AG20443 (cell line): ENCODE measurements at places on chromosomes 2 and 18.

GRCh38 chr2:204274429-204274828 is 270.8 kb upstream of the PARD3B start:
- DNase-seq = no peak

DNA sequence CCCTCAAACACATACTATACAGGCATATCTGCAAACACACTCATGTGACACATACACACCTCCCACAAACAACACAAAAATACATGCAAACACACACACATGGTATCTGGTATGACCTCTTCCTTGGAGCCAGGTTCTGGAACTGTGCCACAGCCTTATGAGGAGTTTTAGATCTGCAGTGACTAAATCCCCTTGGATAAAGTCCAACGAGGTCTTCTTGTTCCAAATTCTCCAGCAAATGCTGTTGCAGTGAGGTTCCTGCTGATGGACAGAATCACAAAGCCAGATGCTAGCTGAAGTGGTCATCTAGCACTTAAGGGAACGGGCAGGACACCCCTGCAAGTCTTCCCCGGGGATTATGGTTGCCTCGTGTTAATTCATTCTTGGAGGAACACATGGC is 54.5 kb upstream of the DAPL1 start:
- no peak for DNase-seq

- no peak for DNase-seq
These were observed 154.8 kb downstream of the RNF152 start for GRCh38 chr18:61738042-61738441.

GRCh38 chr18:33830213-33830612 is 252.2 kb downstream of the ASXL3 start:
- DNase-seq = no peak

DNA sequence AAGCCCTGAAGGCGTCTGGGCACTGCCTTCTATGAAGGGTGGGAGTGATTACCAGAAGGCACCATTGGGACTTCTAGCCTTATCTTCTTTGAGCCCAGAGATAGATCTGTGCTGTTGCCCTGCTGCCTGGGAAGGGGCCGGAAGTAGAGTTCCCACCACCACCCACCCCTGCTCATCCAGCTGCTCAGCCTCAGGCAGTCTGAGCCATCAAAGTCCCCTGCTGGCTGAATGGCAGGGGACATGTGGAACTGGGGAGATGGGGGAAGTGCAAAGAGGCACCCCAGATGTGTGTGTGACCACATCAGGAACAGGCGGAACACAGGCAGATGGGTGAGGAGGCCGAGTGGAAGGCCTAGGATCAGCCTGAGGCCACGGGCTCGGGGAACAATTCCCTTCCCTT is 3.3 kb upstream of the WNT10A start:
- no peak for DNase-seq

DNA sequence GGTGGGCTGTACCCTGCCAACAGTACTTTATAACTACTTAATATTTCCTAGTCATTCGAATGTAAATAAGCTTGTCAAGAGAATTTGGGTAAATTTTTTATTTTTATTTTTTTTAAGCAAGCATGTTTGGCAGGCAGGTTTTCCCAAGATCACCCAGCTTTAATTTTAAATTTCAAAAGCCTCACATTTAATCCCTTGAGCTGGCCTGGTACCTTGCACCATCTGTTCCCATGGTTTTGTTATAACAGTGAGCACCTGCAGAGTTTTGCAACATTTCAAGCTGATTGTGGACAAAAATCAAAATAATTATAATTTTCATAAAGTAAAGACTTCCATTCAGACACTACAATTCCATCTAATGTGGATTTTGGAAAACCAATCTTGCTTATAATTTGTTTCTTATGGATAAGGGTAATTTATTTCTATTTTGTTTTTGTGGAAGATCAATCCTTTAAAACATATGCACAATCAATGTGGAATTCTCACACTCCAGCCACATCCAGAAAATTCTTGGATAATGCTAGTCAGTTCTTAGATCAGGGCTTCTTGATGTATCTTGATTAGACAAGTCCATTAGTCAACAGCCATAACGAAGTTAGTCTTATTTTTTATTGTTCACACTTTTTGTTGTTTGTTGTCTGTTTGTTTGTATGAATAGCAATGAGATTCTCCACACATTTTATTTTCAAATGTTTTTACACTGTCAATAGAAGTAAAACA is 689.3 kb downstream of the NR4A2 start:
- no peak for DNase-seq

GRCh38 chr2:80326861-80327260 is 22.3 kb upstream of the LRRTM1 start:
- DNase-seq = no peak

DNA sequence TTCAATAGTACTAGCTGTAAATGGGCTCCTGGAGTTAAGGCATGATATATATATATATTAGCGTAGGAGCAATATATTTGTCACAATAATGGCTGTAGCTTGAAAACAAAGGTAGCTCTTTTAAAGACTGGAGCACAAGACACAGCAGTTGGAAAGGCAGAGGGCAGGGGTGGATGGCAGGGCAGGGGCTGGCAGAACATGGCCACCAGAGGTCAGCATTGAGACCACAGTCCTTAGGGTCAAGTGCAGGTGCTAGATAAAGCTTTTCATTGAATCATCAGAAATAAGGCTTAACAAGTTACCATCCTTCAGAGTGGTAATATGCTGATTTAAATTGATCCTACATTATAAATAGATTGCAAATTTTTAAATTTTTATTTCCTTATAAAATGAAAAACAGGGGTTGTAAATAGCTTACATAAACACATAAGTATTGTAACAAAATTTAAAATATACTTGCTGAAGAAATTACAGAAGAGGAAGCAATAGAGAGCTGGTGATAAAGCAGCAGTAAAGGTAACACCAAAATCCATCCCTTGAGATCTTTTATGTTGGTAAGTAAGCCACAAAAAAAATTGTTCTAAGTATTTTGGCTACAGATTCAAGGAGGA is 161.2 kb upstream of the PIEZO2 start:
- DNase-seq = peak; percentile 60

- no peak for DNase-seq
These were observed 79.5 kb upstream of the KLF7 start for GRCh38 chr2:207244971-207245925.

- DNase-seq = peak; percentile 73
These were observed 883 bp downstream of the SMCHD1 start for GRCh38 chr18:2656237-2656980.

GRCh38 chr18:37481072-37481471 is 84.5 kb downstream of the CELF4 start:
- no peak for DNase-seq

DNA sequence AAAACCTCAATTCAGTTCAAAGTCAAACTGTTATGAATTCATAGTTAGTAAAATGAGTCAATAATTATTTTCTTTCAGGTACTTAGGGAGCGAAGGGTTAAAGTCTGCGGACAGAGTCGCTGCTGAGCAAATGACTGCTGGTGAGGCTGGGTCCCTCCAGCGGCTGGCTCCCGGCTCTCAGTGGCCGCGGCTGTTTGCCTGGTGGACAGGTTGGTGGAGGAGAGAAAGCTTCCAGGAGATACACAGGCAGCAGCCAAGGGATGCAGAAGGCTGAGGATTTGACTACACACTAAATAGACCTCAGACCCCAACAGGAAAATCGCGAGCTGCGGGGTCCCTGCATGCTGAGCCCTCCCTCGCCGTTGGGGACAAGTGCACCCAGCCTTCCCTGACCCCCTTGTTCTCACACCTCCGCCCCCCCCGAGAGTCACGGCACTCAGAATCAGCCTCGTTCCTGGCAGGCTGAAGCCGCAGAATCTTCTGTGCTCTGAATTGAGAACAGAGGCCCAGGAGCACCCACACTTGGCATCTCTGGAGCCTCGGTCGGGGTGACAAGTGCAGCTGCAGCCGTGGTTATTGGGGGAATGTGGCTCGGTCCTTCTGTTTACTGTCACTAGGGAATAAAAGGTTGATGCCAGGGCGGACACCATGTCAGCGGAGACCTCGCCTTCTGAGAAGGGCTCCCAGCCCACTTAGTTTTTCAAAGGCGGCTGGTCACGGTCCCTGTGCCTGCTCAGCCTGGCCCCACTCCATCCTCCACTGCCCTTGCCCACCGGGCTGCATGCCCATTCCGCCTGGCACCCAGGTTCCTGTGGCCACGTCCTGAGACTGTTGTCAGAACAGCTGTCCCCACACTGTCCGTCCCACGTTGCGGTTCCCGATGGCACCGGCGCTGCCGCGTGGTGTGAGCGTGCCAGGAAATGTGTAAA is 74.0 kb downstream of the SLC66A2 start:
- peak; percentile 13 for DNase-seq

DNA sequence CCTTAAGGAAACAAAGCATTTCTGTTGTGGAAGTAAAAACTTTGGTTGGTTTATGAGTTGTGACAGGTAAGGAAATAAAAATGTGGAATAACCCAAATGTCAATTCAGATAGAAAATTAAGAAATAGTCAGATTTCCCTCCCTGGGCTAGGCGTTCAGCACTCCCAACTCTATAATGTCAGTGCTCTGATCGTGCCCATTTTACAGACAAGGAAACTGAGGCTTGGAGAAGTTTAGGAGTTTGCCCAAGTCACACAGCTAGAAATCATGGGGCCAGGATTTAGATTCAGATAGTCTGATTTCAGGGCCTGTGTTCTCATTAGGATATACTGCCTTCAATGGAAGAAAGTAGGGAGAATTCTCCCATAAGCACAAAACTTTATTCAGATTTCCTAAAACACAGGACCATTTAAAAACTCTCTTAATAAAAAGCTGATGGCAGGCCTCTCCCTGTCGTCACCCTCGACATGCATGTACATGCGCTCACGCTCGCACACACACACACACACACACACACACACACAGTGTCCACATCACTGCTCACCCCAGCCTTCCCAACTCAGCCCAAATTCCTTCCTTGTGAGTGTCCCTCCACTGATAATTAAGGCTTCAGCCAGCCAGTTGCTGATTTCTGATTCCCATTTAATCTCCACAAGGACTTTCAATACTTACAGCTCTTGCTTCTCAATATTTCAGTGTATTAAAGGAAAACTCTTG is 49.1 kb upstream of the SLC14A2 start:
- DNase-seq = peak; percentile 91

GRCh38 chr2:102114290-102114721 is 28.2 kb upstream of the IL1R1 start:
- peak; percentile 32 for DNase-seq

DNA sequence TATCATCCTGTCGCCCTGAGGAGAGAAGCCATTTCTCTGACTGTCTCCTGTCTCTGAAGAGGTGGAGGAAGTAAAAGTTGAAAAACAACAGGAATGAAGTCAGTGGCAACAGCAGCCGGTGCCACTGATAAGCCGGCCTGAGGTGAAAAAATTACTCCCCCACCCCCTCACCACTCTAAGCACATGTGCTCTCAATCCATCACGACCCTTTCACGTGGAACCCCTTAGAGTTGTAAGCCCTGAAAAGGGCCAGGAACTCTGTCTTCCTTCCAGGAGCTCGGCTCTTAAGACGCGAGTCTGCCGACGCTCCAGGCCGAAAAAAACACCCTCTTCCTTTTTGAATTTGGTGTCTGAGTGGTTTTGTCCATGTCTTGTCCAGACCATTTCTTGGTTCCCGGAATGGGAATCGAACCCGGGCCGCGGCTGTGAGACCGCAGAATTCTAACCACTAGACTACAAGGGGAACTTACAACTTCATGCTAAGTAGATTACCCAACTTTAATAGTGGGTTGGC is 40.7 kb upstream of the TRIM43 start:
- no peak for DNase-seq

- DNase-seq = no peak
These were observed 266.6 kb upstream of the SIX2 start for GRCh38 chr2:45275806-45276205.

DNA sequence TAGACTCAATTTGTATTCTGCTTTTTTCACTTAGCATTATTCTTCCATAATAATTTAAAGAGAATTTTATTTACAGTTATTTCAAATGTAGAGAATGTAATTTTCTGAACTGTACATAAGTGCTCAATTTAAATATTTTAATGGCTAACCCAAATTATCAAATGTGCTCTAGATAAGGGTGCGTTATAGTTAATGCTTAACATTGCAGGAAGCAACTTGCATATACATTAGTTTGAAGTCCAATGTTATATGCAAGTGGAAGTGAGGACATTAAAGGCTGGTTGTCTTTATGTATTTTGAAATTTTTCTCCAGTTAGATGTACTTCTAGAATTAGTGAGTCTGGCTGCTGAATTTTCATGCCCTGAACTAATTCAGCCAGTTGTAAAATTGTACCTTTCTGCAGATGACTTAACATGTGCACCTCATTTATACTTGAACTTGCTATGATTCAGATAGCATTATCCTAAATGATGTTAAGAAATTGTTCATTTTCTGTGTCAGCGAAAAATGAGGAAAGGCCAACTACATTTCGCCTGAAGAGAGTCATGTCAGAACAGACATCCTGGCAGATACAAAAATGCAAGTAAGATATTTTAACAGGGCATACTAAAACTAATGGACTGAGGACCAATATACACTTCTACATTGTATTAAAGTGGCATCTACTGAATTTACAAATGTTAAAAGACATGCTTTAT is 59.2 kb upstream of the GAREM1 start:
- DNase-seq = no peak

GRCh38 chr18:76246590-76246989 is 248.5 kb downstream of the ZNF516 start:
- DNase-seq = no peak

DNA sequence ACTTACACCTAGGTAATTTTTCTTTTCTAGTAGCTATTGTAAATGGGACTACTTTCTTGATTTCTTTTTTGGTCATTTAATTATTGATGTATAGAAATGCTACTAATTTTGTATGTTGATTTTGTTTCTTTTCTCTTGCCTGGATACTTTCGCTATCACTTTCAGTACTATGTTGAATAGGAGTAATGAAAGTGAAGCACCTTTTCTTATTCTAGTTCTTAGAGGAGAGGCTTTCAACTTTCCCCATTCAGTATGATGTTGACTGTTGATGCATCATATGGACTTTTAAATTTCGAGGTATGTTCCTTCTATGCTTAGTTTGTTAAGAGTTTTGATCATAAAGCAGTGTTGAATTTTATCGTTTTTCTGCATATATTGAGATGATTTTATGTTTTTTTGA is 142.5 kb downstream of the CDH19 start:
- DNase-seq = no peak
